Stimulated activated CD4-positive, alpha-beta T cell treated with anti-CD3 and anti-CD28 coated beads, Interleukin-1b, Interleukin-23, amount 100 ng/mL, for 48 hours (primary cell): ENCODE measurements at places on chromosomes 3 and 15.

DNA sequence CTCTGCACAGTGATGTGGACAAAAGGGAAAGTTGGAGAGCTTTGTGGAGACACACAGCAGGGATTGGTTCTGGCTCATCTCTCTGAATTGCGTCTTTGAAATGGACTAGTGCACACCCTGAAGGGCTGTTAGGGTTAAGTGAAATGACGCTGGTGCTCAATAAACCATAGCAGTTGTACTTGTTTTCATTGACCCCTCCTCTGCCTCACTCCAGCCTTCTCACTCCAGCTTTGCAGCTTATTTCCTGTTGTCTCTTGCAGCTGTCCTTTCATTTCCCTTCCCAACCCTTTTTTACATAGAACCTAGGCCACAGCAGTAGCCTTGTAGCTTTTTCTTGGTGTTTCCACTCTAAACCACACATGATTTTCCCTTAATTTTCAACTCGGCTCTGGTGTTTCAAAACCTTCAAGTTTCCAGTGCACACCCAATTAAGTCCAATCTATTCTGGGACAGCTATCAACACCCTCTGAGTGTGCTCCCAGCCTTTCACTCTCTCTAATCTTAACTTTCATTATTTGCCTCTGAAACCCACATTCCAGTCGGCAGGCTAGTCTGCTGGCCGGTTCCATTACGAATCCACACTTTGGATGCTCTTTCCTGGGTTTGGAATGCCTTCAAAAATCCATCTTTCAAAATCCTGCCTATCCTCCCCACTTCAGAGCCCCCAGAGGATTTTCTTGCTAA, 6.4 kb downstream of the C3orf52 start:
- DNase-seq: no peak

- no peak for DNase-seq
These were observed 51.0 kb upstream of the USP3 start for GRCh38 chr15:63453186-63453905.

- no peak for DNase-seq
These were observed 376.4 kb downstream of the CNTN6 start for GRCh38 chr3:1469248-1469647.

- no peak for DNase-seq
These were observed 12.1 kb upstream of the GATA2 start for GRCh38 chr3:128504963-128505730.

GRCh38 chr3:12773710-12774086, 14.6 kb upstream of the TMEM40 start:
- DNase-seq: no peak

- no peak for DNase-seq
These were observed 22.0 kb downstream of the TSEN2 start for GRCh38 chr3:12506201-12506709.

GRCh38 chr3:14396031-14396692, 6.2 kb upstream of the SLC6A6 start:
- no peak for DNase-seq

GRCh38 chr15:58247855-58248842, 110.0 kb downstream of the AQP9 start:
- no peak for DNase-seq

GRCh38 chr3:111303760-111304159, 232.1 kb downstream of the NECTIN3 start:
- DNase-seq: no peak

DNA sequence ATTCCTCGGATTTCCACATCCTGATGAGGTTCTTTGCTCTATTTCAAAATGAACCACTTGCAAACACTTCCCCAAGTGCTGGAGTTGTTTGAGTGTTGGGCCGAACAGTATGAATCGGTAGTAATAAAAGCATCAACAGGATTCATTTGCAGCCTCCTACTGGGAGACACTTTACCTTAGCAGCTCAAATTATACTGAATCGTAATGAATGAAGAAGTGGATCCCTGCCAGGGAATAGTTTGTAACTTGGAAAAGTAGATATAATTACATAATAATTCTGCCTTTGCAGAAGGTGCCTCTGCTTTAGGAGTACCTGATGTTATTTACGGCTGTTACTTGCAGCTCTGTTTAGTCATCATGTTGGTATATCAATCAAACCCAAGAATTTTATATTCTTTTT, 669.1 kb downstream of the CADM2 start:
- DNase-seq: no peak

DNA sequence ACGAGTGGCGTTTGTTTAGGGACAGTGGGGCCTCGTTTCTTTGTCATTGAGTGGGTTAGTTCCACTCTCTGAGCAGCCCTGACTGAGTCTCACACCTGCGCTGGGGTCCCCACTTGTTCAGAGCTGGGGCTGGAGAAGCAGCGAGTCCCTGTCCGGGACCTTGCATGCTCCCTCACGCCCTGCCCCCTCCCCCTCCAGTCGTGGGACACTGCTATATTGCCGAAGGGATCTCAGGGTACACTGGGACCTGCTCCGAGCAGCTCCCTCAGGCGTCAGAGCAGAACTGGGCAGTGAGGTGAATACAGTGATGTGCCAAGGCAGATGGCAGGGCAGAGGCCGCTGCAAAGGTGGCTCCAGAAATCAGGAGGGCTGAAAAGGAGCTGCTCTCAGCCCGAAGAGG, 59.9 kb upstream of the KLF13 start:
- DNase-seq: no peak

DNA sequence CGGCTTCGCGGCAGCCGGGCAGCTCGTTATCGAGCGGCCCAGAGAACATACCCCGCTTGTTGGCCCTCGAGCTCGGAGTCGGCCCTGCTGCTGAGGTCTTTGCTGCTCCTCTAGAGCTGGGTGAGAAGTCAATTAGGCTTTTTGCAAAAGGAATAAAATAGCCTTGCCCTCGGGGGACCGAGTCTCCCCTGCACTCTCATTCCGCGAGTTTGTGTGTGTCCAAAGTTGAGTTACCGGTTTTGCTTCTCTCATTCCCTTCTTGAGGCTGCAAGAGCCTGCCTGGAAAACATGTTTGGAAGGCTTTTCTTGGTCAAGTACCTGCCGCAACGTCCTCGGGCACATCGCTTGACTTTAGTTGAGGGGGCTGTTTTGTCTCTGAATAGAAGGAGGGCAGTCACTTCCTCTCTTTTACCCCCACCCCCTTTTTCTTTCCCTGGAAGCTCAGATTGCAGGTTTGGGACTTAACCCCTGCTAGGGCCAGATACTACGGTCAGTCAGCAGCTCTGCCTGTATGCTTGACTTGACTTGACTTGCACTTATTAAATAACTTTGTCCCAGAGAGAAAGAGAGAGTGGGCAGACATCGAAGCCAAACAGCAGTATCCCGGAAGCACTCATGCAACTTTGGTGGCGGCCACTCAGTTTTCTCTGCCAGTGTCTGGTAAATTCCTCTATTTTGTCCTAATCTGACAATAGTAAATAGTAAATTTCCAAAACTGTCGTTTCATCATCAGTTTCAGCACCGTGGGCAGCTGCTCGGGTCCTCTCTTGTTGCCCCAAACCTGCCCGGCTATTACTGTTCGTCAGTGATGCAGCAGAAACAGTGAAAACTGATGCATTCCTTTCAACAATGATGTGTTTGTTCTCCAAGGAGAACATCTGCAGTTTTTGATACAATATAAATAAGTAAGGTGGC, 609 bp downstream of the RNF13 start:
- DNase-seq: no peak

- no peak for DNase-seq
These were observed 36.1 kb downstream of the LIPC start for GRCh38 chr15:58467722-58468423.

- DNase-seq: no peak
These were observed 59.4 kb upstream of the TFRC start for GRCh38 chr3:196141052-196141865.

GRCh38 chr3:31508452-31509146, 24.1 kb upstream of the STT3B start:
- no peak for DNase-seq

DNA sequence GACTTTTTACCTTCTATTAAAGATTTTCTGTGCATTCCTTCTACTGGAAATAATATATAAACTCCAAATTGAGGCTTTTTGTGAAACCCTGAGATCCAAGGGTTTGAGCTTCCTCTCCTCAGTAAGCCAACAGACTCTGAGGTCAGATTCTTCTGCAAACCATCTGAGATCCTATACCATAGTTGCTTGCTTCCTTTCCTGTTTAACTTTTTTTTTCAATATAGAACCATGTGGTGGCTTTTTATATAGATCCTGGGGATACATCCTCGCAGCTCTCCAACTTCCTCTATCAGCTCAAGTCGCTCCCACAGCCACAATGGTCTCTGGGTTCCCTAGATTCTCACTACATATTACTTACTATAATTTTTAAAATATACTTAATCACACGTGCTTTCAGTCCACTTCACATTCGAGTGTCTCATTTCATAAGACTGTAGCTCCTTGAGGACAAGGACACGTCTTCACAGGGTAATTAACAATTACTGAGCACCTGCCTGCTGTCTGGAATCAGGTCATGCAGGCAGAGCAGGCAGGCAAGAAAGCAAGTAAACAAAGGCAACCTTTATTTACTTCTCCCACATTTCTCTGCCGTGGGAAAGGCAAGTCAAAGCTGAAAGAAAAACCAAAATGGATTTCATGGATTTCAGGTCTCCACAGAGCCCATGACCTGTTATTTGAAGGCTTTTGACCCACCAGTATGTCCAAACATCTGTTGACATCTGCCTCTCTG, 941.5 kb downstream of the FHIT start:
- no peak for DNase-seq

- DNase-seq: no peak
These were observed 72.7 kb upstream of the TAMM41 start for GRCh38 chr3:11919390-11919789.

DNA sequence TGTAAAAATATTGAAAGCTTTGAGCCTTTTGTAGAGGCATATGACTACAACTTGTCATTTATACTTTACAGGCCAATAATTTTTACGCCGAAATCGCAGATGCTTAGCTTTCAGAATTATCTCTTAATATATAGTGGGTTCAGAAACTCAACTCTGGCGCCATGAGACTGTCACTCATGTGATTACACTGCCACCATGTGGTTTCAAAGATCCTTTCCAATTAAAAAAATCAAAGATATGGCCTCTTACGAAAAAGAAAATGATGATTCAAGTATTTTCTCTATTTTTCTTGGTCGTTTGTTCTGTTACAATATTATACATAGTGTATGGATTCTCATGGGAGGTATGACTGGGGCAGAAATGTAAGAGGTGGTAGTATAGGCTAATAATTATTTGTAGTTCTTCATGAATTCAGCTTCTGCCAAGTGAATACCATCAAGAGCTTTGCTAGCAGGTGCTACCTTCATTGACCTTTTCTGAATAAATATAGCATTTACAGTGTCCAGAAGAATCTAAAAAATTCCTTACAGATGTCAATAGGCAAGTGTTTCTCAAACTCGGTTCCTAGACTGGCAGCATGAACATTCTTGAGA, 751.7 kb upstream of the GOLIM4 start:
- no peak for DNase-seq

GRCh38 chr15:67590191-67590590, 47.7 kb downstream of the MAP2K5 start:
- DNase-seq: no peak

- no peak for DNase-seq
These were observed 26.8 kb downstream of the TARS3 start for GRCh38 chr15:101697488-101697887.

DNA sequence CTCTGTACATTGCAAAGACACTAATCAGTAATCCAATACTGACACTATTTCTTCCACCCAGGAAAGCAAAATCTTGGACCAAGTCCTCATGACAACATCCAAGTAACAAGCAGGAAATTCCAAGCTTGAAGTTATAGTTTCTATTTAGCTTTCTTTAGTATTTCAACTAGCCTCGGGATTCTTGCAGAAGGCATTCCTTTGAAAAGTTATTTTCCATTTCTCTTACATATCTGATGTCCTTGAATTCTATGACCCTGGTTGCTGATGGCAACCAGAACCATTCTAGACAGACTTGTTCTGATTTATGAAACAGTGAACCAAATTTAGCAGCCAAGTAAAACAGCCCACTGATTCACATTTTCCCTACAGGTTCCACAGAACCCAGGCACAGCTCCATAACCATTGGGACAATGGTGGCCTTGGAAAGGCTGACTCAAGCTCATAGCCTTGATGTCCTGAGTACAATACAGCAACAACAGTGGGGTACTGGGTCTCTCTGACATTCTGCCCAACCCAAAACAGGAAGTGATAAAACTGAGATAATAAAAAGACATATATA, 26.5 kb downstream of the P3H2 start:
- DNase-seq: no peak

DNA sequence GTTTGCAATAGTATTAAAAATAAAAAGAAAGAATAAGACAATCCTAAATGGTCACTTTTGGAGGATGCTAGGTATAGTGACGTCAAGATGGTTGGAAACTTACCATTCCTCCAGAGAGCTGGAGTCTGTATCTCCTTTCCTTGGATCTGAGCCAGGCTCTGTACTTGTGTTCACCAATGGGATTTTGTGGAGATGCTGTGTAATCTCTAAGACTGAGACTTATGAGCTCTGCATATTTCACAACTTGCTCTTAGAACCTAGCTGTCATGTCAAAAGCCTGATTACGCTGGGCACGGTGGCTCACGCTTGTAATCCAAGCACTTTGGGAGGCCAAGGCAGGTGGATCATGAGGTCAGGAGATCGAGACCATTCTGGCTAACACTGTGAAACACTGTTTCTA, 126.8 kb upstream of the CLSTN2 start:
- no peak for DNase-seq

GRCh38 chr15:57767481-57767880, 61.0 kb downstream of the POLR2M start:
- no peak for DNase-seq

DNA sequence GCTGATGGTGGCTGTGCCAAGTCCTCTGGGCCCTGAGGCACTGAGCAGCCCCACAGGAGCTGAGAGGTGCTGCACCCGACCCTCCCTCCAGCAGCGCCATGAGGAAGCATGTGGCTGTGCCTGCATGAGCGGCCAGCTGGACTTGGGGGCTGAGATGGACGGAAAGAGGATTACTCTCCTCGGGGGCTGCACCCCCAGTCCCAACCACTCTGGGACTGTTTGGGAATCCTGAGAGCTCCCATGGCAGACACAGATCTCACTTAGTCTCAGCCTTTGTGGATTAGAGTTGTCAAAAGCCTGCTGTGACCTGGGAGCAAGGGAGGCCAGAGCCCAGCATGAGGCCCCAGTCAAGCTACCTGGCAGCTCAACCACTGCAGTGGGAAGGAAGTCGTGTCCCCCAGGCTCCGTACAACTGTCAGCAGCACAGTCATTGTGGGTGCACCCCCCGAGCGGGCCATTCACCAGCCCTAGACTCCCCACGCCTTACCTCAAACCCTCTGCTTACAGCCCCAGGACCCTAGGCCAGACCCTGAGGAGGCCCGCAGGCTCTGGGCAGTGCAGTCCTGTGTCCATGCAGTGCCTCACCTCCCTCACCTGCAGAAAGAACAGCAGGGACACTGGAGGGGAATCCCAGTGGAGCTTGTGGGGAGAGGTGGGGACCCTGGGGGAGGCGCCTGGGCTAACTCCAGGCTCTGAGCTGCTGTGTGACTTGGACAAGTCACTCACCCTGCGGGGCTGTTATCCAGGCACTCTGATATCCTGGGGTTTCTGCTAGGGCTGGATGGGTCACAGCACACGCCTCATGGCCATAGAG, 17.1 kb downstream of the PRR23E start:
- DNase-seq: no peak

DNA sequence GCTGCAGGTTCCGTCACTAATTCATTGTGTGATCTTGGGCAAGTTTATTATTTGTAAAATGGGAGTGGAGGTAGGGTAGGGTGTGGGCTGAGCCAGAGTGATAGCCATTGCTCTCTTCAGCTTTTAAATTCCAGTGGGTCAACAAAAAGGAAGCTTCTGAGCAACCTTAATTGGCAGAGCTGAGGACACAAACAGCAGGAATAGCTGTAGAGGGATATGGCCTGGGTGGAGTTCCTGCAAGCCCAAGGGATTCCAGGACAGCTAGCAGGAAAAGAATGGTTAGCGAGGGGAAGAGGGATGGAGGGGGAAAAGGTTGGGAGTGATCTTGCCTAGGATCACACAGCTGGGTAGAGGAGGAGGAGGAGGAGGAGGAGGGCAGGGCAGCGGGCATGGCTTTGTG, 11.4 kb downstream of the CCK start:
- DNase-seq: no peak
